ENCODE measurements at places on chromosomes 5 and 9. TPM values are rescaled to one million over a fixed set of nuclear protein-coding genes. Genes with fewer than 3 reads are reported as not detected.
A peak's percentile ranks its signal among the peaks of the same experiment; 100 is the strongest.

The PAPPA gene
- 0.27 TPM for total RNA-seq

The IL3 gene
- total RNA-seq, result not detected

The C8G gene
- not detected for total RNA-seq

The OBP2B gene
- 35.2 TPM for total RNA-seq

The ZNF658 gene
- total RNA-seq, result 7.4 TPM

The LTC4S gene
- 7.8 TPM for total RNA-seq

The TRIM7 gene
- 4.5 TPM for total RNA-seq

The WWC1 gene
- 45.3 TPM for total RNA-seq

The MSX2 gene
- 7.1 TPM for total RNA-seq

The CKMT2 gene
- 9.8 TPM for total RNA-seq

GRCh38 chr9:23746317-23746716 is 79.7 kb downstream of the ELAVL2 start:
- DNase-seq, result no peak

GRCh38 chr5:10479154-10479721 is 37.6 kb downstream of the ROPN1L start:
- no peak for DNase-seq

- DNase-seq, result peak; percentile 12
Measured at GRCh38 chr5:156971848-156972525, 9.0 kb upstream of the TIMD4 start.

DNA sequence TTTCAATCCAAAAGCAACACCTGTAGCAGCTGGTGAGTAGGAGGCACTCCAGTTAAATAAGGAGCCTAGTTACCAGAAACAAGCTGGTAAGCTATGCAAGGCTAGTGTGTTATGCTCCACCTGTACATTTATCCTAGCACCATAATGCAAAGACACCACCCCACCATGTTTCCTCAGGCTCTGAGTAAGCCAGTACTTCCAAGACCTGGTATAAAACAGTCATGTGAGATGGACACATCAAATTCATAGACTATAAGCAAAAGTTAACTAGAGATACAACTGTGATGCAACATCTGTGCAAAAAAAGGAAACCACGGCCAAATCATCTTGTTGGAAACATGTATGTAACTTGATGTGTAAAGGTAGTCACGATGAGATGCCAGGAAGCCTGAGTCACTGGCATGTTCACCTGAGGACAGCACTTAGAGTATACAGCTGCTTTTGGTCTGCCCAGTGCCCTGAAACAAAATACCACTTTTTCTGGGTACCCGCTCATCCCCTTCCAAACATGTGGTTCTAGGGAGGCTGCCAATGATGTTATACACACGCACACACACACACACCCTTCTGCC is 66.1 kb downstream of the CDK5RAP2 start:
- no peak for DNase-seq

- no peak for DNase-seq
Measured at GRCh38 chr9:112867275-112867991, 23.2 kb downstream of the SLC46A2 start.

DNA sequence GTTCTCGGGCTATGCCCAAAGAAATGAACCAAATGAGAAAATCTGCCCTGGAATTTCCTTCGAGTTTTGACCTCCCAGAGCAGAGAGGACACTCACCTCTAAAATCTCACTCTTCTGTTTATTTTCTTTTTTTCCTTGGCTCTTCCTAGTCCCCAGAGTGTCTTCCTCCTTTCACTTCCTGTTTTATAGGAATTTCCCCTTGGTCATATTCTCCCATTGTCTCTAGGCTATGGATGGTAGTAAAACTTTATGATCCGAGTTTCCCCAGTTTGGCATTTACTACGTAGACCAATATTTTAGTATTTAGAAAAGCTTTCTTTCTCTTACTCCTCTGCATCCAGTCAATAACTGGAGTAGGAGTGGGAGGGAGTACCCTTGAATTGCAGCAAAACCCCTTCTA is 354.5 kb upstream of the ZNF608 start:
- DNase-seq, result no peak

GRCh38 chr5:14438195-14438606 is 143.4 kb upstream of the OTULINL start:
- DNase-seq, result no peak

- DNase-seq, result no peak
Measured at GRCh38 chr9:20367855-20368254, 254.4 kb downstream of the MLLT3 start.

- no peak for DNase-seq
Measured at GRCh38 chr5:123855609-123856008, 343.6 kb downstream of the CSNK1G3 start.

- no peak for DNase-seq
Measured at GRCh38 chr5:54525261-54525660, 7.7 kb downstream of the SNX18 start.

DNA sequence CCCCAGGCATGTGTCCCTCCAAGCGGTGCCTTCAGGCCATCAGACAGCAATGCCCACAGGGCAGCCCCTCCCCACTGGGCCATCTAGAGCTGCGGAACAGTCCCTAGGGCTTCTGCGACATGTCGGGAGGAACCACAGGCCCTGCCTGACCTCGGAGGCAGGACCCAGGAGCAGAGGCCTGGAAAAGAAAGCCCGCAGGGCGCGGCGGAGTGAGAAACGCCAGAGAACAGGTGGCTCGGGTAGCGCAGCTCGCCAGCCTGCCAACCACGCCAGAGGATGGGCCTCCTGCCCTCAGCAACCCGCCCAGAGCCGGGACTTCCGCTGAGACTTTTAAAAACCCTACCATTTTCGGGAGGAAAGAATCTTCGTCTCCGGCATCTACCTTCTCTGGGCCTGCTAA is 715 bp downstream of the LCN8 start:
- DNase-seq, result no peak

GRCh38 chr9:3948826-3949556 is 350.9 kb downstream of the GLIS3 start:
- no peak for DNase-seq

DNA sequence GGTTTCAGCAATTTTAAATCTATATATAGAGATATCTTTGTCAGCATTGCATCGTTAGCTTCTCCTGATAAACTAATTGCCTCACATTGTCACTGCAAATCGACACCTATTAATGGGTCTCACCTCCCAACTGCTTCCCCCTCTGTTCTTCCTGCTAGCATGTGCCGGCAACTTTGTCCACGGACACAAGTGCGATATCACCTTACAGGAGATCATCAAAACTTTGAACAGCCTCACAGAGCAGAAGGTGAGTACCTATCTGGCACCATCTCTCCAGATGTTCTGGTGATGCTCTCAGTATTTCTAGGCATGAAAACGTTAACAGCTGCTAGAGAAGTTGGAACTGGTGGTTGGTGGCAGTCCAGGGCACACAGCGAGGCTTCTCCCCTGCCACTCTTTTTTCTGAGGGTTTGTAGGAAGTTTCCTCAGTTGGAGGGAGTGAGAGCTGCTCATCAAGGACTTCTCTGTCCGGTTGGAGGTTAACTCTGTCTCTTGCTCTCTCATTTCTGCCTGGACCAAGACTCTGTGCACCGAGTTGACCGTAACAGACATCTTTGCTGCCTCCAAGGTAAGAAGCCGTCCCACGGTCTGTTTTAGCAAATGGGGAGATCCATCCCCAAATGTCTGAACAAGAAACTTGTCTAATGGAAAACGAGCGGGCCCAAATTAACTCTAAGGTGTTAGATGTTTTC is at the start of gene IL4:
Gene IL4 (plus strand): TSS at position 51 of the 692 bp plus-strand sequence. CDS start 62 bp downstream, at position 113.
- no peak for DNase-seq

DNA sequence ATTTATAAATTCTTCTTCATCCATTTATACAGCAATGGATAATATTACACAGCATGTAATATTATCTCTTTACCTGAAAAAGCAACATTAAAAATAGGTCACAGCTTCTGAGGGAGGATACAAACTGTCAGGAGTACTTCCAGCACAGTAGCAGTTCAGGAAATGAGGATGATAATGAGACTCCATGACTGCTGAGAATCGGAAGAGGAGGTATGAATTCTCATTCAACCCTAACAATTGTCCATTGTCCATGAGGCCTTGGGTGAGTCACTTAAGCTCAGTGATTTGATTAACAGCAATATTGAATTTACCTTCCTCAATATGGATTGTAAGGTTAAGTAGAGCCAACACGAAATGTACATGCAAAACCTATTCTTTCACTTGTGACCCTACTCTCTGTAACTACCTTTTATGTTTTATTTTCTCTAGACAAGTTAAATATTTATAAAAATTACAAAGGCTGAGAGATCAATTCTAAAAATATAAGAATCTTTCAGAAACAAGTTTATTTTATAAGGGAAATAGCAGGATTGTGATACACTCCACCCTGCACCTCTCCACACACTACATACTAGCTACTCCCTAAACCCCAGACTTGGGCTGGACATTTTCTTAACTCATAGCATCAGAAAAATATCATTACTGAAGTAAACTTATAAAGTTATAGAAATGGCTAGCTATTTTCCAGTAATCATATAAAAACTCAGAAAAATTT is 159.1 kb upstream of the ACOT12 start:
- no peak for DNase-seq

- DNase-seq, result no peak
Measured at GRCh38 chr9:17280350-17281012, 145.6 kb downstream of the CNTLN start.

GRCh38 chr9:89096807-89097206 is 81.8 kb downstream of the SHC3 start:
- DNase-seq, result no peak

- no peak for DNase-seq
Measured at GRCh38 chr5:107474361-107474715, 196.4 kb downstream of the EFNA5 start.

GRCh38 chr9:104435059-104435458 is 69.0 kb upstream of the OR13F1 start:
- no peak for DNase-seq

- no peak for DNase-seq
Measured at GRCh38 chr5:44727100-44727499, 81.6 kb upstream of the MRPS30 start.

GRCh38 chr9:111961575-111961974 is 65.0 kb downstream of the UGCG start:
- DNase-seq, result no peak

DNA sequence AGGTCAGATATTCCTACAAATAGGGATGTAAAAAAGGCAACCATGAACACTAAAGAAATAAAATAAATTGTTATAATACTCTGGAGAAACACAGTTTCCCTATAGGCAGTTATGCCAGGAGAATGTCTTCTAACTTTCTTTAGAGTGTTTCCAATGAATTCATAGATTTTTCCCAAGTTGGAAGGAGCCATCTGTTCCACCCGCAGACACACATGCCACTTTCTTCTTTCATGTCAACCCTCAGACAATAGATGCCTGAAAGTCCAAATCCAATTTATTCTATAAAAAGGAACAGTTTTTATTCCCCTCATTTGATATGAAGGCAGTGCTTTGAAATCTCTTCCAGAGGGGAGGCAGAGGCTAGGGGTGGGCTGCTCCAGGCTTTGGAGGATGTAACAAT is 418.1 kb downstream of the ACTL7B start:
- no peak for DNase-seq

GRCh38 chr9:132160802-132161742 is 786 bp upstream of the NTNG2 start:
- no peak for DNase-seq

DNA sequence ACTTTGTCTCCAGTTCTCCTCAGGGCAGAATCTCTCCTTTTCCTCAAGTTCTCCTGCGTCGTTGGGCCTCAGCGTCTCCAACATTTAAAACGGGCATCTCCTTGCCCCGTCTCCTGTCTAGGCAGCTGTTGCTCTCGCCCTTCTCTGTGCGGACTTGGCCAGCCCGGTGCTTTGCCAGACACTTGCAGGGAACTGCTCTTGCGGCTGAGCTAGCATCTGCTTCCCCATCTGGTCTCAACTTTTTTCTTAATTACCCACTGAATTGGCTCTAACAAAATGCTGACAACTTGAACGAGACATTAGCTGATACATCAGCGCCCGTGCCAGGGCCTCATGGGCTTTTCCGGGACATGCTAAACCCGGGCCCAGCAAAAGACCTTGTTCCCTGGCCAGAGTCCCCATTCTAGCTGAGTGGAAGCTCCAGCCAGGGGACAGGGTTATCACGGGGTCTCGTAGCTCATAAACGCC is 25.1 kb downstream of the ZNF618 start:
- DNase-seq, result no peak

DNA sequence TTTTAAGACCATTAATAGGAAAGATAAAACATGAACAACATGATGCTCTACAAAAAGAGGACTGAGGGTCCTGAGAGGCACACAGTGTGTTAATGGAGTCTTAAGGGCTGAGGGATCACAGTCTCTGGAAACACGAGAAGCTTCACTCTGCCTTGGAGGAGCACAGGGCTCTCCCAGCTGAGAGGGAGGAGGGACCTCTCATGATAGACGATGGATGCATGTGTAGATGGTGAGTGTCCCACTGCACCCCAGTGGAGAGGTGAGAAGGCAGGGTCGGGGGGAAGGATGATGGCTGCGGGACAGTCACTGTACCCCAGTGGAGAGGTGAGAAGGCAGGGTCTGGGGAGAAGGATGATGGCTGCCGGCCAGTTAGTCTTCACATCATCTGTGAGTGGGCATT is 613.4 kb downstream of the IRX1 start:
- no peak for DNase-seq

- DNase-seq, result no peak
Measured at GRCh38 chr9:125150349-125151245, 7.3 kb upstream of the SCAI start.

DNA sequence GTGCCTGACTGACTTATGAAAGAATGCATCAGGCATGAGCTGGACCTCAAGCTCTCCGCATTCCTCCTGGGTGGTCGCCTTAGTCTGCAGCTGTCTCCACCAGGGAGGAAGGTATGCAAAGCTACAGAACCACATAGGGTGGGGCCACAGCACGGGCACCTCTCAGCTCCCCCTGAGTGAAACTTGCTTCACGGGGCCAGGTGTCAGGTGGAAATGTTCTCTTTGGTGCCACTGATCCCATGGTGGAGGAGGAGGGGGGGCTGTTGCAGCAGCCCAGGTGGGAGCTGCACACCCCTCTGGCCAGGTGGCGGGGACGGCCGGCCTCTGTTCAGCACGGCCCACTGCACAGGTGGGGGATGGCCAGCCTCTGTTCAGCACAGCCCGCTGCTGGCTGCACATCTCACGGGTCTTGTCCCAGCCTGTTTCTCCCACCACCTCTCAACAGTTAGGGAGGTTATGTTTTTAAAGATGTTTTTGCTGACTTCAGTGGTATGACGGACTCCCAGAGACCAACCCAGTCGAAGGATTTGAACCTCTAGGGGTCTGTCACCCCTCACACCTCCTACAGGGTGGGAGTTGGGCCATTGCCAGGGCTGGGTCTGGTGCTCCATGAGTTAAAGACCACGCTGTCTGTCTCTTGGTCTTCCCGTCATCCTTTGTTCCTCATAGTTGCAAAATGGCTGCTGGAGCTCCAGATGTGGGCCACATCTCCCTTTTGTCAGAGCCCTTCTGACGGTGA is 34.3 kb downstream of the MRPL36 start:
- DNase-seq, result no peak

GRCh38 chr9:95268681-95269080 is 48.8 kb downstream of the FANCC start:
- DNase-seq, result peak; percentile 11
